Stomach (tissue), 19 donors: ENCODE measurements at places on chromosomes 1 and 21. TPM values are rescaled to one million over a fixed set of nuclear protein-coding genes. Genes with fewer than 3 reads are reported as not detected.

- H3K27ac ChIP-seq, result no peak overlapping the region
- no peaks in the 10 kb centered on the region for H3K36me3 ChIP-seq
- H3K27me3 ChIP-seq, result peaks cover 23% of the 10 kb centered on the region
- DNase-seq, result no peak
- H3K4me1 ChIP-seq, result no peaks in the 10 kb centered on the region
Observed at GRCh38 chr21:35724156-35724555, 336.2 kb downstream of the SETD4 start.

CYP4A22 gene
- not detected for total RNA-seq

PLA2G2D gene
- total RNA-seq, result not detected

PCSK9 gene
- total RNA-seq, result 1.7 TPM

DNA sequence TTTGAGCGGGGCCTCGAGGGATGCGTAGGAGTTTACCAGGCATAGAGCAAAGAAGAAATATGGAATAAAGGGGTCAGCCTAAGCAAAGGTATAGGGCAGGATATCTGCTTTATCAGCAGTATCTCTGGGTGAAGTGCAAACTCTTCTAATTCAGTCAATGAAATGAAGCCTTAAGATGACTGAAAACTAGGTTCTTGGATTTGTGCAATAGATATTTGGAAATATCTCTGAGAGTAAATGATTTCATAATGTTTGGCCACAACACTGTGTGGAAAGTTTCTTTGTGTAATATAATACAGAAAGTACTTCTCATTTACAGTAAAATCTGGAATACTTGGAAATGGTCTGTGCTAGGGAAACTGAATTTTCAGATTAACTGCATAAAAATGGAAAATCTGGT lies 26.1 kb downstream of the KCNJ15 start:
- H3K27ac ChIP-seq, result no peak overlapping the region
- H3K4me1 ChIP-seq, result no peaks in the 10 kb centered on the region
- no peaks in the 10 kb centered on the region for H3K27me3 ChIP-seq
- no peak for DNase-seq
